ENCODE measurements at places on chromosomes 7 and 10.

DNA sequence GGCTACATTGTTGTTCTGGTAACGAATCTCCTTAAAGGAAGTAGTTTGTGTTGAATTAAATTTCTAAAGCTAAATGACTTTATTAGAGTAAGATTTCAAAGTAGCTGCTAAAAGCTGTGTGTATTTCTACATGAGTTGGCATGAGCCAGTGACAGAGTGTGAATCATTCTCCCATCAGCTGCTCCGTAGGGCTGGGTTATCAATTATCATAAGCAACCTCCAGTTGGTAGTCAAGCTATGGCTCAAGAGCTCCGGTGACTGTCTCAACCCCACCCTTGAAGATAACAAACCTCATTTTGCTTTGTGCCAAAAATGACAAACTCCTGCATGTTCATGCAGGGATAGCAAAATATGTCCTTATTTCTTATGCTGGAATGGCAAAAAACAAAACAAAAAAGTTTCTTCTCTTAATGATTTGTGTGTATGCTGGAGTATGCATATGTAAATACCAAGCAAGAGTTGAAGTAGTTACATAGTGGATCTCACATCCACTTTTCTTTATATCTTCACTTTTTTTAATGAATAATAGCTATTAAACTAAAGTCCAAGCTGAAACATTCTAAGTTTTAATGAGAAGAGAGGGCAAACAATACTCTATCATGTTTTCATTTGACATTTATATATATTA, 249.4 kb downstream of the CACNA2D1 start:
- DNase-seq: no peak

GRCh38 chr10:19626156-19626555, 190.1 kb upstream of the PLXDC2 start:
- DNase-seq: no peak

DNA sequence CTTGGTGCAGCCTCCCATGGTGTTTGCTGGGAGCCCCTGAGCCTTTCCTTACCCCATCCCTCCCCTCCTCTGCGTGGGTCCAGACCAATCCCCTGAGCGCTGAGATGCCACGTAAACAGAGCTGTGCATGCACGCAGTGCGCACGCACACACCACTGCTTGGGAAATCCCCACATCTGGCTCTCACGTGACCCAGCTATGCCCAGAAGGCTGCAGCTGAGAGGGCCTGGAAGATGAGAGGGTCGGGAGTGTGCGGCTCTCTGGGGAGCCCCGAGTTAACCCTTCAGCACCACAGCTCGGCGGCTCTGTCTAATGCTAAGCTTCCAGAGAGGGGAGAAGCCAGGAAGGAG, 177.2 kb downstream of the SH3PXD2A start:
- no peak for DNase-seq

DNA sequence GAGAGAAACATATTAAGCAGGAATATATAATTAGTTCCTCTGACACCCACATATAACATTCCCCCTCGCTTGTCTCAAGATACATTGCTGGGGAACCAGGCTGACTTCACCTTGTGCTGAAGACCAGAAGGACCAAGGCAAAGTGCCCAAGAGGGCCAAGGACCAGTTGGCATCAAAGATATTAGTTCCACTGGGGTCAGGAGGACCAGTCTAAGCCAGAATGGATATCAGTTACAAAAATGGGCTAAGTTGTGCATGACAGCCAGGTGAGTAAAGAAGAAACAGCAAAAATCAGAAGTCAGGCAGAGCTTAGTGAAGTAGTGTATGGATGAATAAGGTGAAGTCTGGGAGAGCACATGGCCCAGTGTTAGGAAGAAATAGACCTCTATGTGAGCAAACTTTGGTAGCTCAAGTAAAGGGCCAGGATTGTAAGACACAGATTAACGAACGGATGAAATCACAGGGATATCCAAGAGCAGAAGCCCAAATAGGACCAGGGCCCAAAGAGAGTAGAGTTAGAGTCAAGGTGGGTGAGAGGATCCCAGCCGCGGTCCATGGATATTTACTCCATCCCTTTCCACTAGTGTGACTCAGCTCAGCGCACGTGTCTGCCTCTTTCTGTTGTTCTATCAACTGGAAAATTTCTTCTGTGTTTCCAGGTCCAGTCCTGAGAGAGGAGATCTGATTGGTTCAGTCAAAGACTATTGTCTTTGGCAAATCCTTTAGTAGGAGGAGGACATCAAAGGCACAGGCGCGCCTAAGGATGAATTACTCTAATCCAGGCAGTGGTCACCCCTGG, 5.0 kb downstream of the CALD1 start:
- no peak for DNase-seq

Data from SK-N-MC (cell line).